ENCODE measurements at places on chromosomes 16 and 17.

- DNase-seq, result no peak
These were observed 82.9 kb upstream of the DYNLRB2 start for GRCh38 chr16:80457871-80458270.

GRCh38 chr17:58268326-58268725 is 12.4 kb downstream of the MPO start:
- no peak for DNase-seq

- no peak for DNase-seq
These were observed 9.1 kb downstream of the CTCF start for GRCh38 chr16:67571464-67571863.

GRCh38 chr17:80012765-80013741 is 22.6 kb downstream of the TBC1D16 start:
- no peak for DNase-seq

DNA sequence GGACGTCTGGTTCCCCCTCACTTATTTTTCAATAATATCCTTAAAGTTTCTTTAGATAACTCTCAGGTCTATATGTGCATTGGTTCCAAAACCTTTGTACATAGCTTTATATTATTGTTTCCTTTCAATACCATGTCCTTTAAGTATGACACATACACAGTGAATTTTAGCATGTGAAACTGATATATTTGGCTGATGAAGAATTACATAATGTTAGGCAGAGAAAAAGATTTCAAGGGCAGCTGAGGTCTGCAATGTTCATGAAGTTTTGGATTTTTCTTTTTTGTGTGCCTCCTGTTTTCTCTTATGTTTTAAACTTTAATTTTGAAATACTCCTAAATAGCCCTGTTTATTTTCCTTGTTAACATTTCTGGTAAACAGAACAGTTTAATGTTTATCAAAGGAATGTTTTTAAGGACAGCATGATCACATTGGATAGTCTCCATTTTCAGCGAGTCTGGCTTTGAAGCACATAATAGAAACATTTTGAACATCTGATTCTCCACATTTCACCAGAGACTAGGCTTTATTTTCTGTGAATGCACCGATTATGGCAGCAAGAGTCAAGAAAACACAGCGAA is 32.9 kb upstream of the FBXO47 start:
- DNase-seq, result no peak

- peak; percentile 68 for DNase-seq
These were observed 14.7 kb downstream of the KCTD19 start for GRCh38 chr16:67311607-67312488.

- no peak for DNase-seq
These were observed 76.2 kb upstream of the DNAH17 start for GRCh38 chr17:78653382-78653781.

- DNase-seq, result no peak
These were observed 146.1 kb downstream of the GAS7 start for GRCh38 chr17:10052106-10052813.

DNA sequence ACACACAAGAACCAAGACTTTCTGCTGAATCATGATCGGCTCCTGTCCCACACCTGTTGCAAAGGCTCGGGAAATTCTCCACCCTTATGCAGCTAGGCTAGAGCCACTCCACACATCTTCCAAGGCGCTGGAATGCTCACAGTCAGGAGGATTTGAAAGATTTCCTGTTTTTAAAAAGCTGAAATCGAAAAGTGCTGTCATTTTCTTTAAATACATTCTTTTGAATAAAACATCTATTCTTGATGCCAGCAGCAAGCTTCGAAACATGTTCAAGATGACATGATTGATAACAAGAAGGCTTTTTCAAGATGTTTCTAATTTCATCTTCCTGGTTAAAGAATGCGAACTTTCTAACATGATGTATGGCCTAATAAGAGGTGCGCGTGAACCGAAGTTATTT is 219.7 kb upstream of the CDH5 start:
- no peak for DNase-seq

DNA sequence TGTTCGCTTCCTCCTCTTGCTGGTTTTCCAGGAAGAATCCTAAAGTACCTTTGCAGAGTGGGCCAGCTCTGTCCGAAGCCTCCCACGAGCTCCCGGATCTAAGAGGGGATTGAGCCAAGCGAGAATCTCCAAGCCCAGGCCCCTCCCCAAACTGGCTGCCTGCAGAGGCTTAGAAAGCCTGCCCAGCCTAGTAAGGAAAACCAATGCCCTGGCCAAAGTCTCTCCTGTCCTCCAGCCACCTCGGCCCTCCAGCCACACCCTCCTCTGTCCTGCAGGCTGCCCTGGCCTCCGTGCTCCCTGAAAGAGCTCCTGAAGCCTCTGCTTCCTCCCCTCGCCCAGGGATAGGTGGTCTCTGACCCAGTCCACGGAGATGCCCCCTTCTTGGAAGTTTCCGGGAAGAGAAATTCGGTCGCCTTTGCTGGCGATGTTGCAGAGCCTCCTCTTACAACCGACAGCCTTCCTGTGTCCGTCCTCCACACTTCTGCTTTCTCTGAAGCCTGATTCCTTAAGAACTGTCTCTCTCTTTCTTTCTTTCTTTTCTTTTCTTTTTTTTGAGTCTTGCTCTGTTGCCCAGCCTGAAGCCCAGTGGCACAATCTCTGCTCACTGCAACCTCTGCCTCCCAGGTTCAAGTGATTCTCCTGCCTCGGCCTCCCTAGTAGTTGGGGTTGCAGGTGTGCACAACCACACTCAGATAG is 54.9 kb upstream of the TOB1 start:
- DNase-seq, result no peak

DNA sequence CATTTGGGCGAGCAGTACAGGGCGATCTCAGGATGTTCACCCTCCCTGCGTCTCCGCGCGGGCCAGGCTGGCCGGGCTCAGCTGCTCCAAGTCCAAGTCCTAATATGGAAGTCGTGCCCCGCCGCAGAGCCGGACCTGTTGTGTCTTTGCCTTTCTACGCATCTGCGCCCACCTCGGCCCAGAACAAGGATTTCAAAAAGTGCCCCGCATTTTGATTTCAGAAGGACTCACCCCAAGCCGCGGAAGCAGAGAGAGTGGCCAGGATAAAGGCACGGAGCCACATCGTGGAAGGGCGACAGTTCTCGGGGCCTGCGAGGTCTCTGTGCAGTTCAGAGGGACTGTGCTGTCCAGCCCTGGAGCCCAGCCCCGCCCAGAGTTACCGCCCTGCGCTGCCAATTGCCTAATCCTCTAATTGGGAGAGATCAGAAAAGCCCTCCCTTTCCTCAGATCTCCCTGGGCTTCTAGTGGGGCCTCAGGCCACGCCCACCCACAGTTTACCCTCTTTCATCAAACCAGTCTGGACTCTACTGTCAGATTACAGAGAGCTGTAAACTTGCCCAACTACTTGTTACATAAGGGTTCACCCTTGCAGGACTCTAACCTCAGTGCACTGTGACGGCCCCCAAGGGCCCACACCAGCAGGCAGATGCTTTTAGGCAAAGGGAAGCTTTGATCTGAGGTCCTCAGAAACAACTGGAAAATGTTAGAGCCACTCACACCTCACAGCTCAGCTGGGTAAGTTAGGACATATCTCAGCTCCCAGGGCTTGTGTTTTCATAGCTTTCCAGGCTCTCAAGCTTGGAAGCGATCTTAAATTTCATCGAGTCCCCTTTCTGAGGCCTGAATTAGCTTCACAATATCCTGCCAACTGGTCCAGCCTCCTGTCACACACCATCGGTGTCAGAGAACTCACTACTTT is at the start of gene CES1:
CES1 (minus strand) TSS at position 324 of the 919 bp plus-strand sequence; CDS start at position 283, 41 bp downstream.
- no peak for DNase-seq

DNA sequence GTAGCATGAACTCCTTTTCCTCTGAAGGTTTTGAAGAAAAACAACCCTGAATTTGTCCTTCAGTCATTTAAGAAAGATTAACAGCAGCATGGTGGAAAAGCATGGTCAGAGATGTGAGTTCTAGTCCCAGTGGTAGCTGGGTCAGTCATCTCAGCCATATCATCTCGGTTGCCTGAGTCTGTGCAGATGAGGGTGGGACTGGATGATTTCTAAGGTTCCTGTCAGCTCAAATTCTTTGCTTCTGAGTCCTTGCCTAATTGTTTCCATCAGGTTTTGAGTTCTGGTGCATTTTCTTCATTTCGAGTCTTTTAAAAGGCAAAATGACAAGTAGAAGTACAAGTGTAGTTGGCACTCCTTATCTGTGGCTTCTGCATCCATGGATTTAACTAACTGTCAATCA is 63.9 kb downstream of the TNRC6C start:
- DNase-seq, result no peak

GRCh38 chr17:52026075-52026474 is 132.4 kb downstream of the CA10 start:
- no peak for DNase-seq

DNA sequence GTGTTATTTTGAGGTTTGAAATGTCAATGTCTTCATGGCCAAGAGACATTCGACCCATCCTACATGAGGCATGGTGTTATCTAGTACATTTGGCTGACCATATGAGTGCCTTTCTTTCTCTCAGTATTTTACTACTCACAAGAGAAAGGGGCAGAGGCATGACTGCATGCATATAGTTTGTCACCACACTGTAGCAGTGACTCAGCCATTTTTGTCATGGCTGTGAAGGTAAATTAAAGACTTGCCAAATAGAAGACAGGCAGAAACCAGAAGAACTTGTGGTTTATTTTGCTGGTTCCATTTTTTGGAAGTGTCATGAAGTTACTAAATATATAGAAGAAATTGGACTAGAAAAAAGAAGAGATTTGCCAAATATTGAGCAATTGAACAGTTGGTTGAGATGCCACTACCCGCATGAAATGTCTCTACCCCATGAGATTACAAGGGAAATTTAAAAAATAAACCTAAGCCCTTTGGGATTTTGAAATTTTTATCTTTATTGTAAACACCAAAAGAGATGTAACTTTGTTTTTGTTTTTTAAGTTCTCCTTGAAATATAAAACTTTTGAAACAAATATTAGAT is 170.3 kb downstream of the CHD9 start:
- DNase-seq, result no peak

GRCh38 chr17:50487213-50488096 is 8.8 kb downstream of the RSAD1 start:
- DNase-seq, result peak; percentile 30

GRCh38 chr17:81833160-81833920 is at the start of gene MCRIP1:
Gene MCRIP1 (minus strand): TSS chr17:81833291. CDS start chr17:81824506, 8,785 bp downstream.
- DNase-seq, result peak; percentile 88

DNA sequence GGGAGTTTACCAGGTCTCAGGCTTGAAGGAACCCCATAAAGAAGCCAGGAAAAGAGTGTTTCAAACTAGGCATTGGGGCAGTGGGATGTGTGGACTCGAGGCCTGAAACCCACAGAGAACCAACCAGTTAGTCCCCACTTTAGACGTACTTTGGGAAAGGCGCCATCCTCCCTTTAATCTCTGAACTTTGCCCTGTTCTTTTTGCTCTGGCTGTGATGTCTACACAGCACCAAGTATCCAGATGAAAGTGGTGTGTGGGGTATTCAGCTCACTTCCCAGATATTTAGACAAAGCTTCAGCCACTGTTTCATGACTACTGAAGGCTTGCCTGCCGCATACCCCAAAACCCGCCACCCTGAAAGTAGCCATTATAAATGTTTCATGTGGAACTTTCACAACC is 116.9 kb upstream of the IRX5 start:
- no peak for DNase-seq

GRCh38 chr17:44604116-44604761 is 47.0 kb downstream of the FZD2 start:
- no peak for DNase-seq

DNA sequence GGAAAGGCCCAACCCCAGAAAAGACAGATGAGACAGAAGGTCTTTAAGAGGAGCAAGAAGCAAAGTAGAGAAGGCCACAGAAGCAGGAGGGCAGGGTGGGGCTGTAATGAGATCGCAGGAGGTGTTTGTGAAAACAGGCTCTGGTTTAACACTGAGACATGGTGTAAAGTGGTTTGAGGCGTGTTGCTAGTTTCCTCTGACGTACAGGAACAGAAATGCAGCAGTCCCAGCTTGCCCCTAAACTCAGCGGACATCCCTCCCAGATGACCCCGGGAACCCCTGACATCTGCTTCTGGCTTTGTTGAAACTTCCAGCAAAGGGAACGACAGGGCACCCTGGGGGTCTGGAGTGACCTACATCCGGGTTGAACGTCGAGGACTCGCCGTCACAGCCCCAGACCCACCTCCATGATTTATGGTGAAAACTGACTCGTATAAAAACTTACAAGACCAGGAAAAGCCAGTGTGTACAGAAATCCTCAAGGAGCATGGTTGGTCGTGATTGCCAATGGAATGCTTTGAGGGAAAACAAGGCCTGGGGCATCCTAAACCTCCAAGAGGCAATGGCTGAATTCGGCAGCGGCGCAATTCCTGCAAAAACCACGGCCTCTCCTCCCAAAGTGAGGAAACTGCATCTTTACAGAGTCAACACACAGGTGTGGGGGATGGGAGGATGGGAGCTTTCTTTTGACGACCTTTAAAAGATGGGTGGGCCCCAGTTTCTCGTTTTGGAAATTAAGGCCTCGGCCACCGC is 25.8 kb downstream of the LITAF start:
- DNase-seq, result no peak

DNA sequence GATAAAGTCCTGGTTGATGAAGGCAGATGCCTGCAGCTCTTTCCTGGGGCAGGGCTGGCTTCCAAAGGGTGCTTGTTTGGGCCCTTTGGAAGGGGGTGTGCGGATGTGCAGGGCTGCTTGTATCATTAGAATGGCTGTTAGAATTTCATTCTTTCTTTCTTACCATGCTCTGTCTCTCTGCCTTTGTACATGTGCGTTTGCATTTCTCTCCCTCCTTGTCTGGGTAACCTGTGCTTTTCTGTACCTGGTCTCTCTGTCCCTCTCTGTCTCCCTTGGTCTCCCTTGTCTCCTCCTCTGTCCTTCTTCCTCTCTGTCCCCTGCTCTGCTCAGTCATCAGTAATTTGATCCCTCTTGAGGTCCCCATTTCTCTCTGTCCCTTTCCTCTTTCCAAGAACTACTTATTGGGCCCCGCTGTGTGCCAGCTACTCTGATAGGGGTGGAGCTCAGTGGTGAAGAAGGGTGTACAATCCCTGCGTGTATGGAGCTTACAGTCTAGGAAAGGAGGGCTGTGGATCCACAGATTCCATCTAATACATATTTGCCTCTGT is 69.3 kb downstream of the PLCG2 start:
- DNase-seq, result no peak
